Stimulated activated CD4-positive, alpha-beta T cell treated with anti-CD3 and anti-CD28 coated beads, TNF-alpha, amount 100 ng/mL, for 1 hour (primary cell): ENCODE measurements at places on chromosomes 12 and 14.

- no peak for DNase-seq
These were observed 20.4 kb downstream of the TMTC1 start for GRCh38 chr12:29763301-29763683.

DNA sequence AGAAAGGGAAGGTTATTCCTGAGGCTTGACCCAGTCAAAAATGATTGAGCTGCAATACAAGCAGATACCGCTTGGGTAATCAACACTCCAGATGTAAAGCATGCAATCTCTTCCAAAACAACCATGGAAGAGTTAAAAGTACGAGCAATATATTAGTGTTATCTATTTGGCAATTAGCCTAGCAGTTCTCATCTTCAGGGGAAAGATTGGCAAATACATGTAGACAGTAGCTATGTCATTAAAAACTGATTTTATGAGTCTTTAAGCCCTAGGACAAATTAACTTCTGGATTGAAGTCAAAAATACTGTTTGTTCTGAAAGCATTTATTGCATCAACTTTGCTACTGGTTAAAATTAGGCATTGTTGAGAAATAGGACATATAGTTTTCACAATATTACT is 9.3 kb upstream of the GYS2 start:
- DNase-seq: no peak

DNA sequence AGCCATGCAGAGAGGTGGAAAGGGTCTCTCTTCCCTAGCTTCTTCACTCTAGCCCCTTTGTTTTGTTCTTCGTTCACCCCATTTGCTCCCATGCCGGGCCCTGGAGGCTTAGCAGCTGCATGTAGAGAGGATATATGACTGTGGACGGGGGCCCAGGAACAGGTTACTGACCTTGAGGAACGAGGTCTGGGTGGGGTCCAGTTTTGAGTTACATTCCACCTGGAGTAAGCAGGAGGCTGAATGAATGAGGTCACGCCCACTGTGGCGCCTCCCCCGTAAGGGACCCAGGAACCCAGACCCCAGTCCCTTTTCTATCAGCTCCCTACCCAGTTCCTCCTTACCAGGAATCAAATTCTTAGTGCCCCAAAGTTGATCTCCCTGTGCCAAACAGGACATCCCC is 6.6 kb downstream of the NDRG2 start:
- no peak for DNase-seq

- DNase-seq: no peak
These were observed 53.6 kb downstream of the EIF2S3B start for GRCh38 chr12:10559244-10559643.

DNA sequence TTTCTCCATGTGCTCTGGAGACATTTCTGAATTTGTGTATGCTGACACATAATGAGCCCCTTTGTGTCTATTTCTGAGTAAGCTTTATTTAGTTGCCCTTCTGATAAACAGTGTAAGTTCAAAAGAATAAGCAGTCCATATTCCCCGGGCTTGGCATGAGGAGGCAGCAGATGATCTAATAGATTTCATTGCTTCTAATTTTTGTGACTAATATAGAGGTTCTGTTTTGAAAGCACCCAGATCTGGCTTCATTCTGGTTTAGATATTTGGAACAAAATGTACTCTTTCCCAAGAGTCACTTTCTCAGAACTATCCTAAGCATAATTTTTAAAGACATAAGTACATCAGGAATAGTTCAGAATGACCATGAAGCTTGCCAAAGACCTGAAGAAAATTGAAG is 290.9 kb downstream of the BTG1 start:
- DNase-seq: no peak

DNA sequence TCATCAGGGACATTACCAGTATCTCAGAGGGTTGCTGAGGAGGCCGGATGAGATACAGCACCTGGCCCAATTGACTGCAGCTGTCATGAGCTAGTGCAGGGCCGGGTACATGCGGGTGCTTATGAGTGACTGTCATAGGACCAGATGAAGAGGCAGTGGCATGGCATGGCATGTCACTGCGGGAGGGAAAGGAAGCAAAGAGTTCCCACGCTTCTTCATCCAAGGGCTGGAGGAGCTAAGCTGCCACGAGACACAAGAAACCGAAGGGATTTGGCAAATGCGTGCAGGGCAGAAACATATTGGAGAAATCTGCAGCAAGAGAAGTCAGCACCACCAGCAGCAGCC is 10.7 kb upstream of the GPX2 start:
- DNase-seq: no peak

DNA sequence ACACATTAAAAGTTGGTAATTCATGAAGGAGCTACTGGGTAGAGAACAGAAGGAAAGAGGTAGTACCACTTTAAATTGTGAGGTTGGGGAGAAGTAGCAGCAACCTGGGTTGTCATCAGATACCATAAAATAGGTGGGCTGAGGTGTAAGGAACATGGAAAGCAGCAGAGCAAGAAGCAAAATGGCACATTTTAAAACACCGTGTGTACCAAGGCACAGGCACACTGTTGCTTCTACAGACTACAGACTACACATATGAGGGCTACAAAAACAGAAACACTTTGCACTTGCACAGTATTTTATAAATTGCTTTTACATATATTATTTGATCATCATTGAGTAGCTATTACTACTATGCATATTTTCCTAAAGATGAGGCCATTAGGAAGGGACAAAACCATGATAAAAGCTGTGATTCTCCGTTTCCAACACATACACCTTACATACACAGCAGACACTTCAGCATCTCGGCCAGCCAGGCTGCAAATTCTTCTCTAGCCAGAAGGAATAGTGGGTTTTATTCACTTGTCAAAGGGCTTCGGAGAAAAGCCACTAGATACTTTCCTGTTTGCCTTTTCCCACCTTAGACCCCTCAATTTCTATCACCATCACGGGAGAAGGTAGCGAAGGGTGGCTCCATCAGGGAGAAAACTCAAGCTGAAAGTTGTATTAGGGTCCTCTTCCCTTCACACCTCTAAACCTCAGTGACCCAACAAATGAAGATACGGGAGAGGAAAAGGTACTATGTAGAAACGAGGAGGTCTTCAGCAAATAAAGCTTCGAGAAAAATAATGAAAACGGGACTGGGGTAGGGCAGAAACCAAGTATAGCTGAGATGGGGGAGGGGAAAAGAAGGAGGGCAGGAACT is 1.6 kb downstream of the PYM1 start:
- DNase-seq: no peak

DNA sequence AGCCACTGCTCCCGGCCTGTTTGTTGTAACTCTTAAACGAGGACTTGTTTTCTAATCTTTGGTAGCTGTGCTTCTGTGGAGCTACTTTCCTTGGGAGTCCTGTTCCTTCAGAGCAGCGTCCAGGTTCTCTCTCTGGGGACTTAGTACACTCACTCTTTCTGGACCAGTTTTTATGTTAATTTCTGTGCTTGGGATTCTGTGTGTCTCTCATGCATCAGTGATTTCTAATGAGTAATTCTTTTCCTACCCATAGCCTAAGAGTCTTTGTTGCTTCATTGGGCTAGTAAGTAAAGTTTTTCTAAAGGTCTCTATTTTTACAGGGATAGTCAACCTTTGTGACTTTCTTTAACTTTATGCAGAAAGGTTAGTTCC is 289.3 kb downstream of the FBXL14 start:
- DNase-seq: no peak

DNA sequence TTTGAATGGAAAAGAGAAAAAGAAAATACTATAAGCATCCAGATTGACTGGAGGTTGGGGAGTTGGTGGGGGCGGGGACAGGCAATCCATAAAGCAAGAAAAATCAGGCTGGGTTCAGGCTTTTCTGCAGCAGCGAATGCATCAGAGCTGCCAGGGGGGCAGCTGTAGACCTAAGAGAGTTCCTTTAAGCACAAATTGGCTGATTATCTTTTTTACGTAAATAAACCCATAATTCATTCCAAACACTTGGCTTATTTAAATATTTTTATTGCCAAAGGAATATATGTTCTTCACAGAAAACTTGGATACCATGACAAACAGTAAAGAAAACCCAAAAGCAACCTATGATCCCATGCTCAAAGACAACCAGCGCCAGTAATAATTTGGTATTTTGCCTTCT is 10.2 kb downstream of the BDKRB2 start:
- DNase-seq: no peak

DNA sequence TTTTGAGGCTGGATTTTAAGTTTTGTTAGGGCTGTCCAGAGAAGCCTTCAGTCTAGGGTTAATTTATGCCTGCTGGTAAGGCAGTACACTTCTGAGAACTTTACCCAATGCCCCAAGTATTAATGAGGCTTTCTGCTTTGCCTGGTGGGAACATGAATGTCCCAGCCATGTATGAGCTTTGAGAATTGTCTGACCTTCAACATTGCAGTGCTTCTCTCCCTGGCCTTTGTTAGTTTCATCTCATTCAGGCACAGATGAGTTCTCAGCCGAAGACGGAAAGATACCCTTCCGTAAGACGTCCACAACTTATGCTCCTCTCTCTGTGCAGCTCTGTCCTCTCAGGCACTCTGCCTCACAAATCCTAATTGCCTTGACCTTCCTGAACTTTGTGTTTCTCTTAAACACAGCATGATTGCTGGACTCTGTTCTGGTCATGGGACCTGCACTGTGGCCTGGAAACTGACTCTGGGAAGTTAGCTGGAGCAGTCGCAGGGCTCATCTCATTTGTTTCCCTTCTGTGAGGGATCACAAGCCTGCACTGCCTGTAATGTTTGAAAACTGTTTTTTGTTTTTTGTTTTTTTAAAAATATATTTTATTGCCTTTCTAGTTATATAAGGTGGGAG is 15.7 kb downstream of the CHPT1 start:
- DNase-seq: no peak

DNA sequence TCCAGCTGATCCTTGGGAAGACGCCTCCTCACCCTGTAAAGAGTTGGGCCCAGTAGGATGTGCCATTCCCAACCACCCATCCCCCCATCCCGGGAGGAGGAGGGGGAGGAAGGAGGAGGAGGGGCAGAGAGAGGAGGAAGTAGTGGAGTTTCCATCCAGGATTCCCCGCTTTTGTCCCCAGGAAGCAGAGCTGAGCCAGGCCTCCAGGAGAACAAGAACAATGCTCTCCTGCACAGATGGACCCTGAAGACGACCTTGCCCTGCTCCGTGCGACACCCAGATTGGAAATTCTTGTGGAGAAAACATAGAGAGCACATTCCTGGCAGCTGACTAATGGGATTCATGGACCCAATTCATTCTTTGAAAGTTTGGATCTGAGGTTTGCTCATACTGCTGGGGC is 132.3 kb upstream of the CRY1 start:
- no peak for DNase-seq

GRCh38 chr12:54932038-54932437 is 52.5 kb downstream of the TESPA1 start:
- no peak for DNase-seq

- no peak for DNase-seq
These were observed 2.6 kb downstream of the LIN7A start for GRCh38 chr12:80935111-80935510.

GRCh38 chr12:24404086-24404815 is 454.8 kb upstream of the SOX5 start:
- no peak for DNase-seq

DNA sequence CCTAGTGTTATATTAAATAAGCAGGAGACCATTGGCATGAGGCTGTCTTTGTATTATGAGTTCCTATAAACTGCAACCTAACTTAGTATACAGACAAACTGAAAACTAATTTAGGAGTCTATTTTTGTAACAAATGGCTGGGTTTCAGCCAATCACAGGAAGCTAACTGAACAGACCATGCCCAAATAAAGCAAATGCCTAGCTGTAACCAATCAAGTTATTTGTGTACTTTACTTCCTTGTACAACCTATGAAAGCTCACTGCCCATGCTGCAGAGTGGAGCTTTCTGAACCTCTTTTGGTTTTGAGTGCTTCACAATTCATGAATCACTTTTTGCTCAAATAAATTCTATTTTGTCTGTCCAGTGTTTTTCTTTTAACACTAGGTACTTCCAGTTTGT is 41.6 kb downstream of the GUCY2C start:
- no peak for DNase-seq

GRCh38 chr14:21343035-21343794 is 40.6 kb downstream of the SUPT16H start:
- no peak for DNase-seq

GRCh38 chr12:126807312-126807865 is 1459.6 kb upstream of the TMEM132C start:
- DNase-seq: no peak

DNA sequence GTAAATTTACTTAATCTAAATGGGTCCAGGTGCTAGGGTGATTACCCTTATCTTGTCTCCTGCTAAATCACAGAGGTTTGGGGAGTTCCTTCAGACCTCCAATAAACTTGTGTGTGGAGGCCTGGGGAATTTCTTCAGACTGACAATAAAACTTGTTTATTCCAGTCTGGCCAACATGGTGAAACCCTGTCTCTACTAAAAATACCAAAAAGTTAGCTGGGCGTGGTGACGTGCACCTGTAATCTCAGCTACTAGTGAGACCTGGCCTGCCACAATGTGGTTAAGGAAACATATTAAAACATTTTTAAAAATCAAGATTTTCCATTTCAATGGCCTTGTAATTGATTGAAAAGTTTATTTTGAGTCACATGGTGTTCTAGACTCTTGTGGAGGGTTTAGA is 126.9 kb upstream of the FGD4 start:
- DNase-seq: no peak

DNA sequence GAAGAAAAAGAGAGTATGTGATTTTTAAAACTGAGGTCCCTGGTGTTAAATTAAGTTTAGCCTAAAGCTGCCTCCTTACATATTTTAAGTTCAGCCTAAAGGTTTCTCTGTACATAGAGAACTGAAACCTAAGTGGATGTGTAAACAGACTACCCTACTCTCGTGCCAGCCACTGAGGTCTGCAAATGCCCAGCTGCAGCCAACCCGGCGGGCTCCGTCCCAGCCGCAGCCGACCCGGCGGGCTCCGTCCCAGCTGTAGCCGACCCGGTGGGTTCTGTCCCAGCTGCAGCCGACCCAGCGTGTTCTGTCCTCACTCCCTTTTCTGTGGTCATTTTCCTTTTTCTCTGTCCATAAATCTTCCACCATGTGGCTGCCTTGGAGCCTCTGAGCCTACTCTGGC is 97.2 kb upstream of the SFSWAP start:
- DNase-seq: no peak

DNA sequence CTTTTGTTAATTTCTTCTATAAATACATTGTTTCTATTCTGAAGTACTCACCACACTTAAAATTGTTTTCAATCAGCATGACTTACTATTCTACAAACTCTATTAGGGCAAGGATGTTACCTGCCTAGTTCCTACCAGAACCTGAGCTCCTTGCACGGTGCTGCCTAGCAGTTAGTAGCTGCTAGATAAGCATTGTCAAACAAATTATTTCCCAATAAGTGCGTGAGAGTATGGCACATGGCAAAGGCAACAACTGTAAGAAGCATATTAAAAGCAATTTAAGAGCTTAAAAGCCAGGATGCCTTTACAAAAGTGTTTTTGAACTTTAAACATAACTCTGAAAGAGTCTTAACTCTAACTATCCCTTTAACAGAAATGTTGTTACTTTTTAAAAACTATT is 8.2 kb upstream of the LYZ start:
- no peak for DNase-seq

GRCh38 chr14:36438883-36439282 is 81.1 kb downstream of the NKX2-1 start:
- no peak for DNase-seq
